Activated CD4-positive, alpha-beta T cell treated with anti-CD3 and anti-CD28 coated beads, Interleukin-2, amount 50 U/mL, for 1 hour (primary cell): ENCODE measurements at places on chromosomes 12 and 14.
A peak's percentile ranks its signal among the peaks of the same experiment; 100 is the strongest.

DNA sequence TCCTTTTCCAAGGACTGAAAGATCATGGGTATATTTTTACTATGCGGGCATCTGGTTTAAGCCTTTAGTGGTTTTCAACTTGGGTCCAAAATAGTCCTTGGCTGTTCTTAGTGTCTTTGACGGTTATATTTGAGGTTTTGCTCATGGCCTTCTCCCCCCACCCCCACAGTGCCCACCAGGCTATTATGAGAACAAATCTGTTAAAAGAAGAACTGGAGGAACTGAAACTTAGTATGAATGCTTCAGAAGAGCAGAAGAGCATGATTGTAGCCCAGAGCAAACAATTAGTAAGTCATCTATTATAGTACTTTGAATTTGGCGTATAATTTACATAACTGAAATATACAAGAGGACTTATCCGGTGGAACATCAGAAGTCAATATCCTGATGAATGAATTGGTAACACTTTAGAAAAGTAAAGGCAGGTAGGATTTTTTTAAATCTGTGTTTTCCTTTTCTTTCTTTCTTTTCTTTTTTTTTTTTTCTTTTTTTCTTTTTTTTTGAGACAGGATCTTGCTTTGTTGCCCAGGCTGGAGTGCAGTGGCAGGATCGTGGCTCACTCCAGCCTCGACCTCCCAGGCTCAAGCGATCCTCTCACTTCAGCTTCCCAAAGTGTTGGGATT, 71.8 kb upstream of the BCAT1 start:
- no peak for DNase-seq

GRCh38 chr14:81315341-81315740, 84.8 kb downstream of the STON2 start:
- no peak for DNase-seq

DNA sequence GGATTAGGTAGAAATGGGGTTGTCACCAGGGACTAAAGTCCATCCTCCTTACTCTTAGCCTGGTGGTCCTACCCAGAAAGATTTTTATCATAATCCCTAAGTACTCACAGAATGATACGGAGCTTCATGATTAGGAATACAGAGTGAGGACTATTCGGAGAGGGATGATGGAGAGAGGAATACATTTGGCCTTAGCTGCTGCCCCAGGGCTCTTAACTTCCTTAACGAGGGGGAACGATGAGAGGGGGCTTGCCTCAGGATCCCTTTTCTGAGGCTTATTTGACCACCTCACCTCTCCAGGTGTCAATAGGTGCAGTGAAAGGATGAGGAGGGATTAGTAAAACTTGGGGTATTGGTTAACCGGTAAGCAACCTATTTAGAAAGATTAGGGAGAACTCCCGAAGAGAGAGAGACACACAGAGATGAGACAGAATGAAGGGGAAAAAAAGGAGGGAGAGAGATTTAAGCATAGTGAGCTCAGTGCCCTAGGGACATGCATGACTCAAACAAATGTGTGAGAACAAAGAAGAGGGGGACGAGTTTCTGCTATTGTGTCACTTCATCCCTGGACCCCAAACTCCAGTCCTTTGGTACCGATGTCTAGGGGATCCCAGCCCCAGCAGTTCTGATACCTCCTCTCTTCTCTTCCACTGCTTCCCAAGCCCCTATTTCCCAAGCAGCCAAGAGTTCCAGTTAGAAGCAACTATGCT, 1.1 kb downstream of the NFE2 start:
- no peak for DNase-seq

- DNase-seq: no peak
These were observed 5.1 kb downstream of the KIF5A start for GRCh38 chr12:57554897-57555296.

DNA sequence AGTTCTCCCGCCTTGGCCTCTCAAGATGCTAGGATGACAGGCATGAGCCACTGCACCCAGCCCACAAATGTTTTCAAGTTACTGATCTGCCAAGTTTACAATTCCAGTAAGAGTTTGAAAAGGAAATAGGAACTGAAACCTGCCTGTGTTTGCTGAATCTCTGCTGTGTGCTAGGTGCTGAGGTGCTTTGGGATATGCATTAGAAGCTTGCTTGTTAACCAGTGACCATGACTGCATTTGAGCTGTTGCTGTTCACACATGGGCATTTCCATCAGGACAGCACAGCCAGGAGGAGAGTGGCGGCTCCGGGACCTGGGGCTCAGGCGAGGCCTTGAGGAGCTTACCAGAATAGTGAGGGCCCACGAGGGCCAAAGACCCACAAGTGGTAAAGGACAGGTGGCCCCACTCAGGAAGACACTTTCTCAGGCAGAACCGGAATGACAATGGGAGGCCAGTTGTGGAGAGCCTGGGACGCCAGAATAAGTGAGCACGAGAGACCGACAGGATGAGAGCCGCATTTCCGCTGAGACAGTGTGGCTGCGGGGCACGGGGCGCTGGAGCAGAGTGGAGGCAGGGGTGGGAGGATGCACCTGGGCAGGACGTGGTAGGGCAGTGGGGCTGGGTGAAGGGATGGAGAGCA, 54.5 kb upstream of the MMP17 start:
- DNase-seq: no peak

DNA sequence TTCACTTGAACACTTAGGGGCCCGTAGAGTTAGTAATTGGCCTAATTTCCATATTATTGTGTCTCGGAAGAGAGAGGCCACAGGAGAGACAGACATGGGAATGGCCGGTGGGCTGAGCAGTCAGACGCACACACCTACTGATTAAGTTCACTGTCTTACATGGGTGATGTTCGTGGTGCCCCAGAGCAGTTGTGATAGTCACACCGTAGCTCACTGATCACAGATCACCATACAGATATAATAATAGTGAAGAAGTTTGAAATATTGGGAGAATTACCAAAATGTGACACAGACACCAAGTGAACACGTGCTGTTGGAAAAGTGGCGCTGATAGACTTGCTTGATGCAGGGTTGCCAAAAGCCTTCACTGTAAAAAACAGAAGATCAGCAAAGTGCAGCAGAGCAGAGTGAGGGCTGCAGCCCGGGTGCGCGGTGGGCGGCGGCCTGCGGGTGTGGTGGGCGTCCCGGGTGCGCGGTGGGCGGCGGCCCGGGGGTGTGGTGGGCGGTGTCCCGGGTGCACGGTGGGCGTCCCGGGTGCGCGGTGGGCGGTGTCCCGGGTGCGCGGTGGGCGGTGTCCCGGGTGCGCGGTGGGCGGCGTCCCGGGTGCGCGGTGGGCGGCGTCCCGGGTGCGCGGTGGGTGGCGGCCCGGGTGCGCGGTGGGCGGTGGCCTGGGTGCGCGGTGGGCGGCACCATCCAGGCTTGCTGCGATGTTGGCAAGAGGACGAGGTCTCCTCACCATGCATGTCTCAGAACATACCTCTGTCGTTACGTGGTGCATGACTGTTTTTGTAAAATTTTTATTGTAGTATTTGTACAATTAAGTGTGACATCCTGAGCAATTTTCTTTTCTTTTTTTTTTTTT, 34.3 kb upstream of the TEX22 start:
- peak; percentile 45 for DNase-seq

- DNase-seq: no peak
These were observed 29.3 kb downstream of the PPM1A start for GRCh38 chr14:60278350-60278749.

- no peak for DNase-seq
These were observed 7.3 kb downstream of the MSI1 start for GRCh38 chr12:120361506-120362208.

DNA sequence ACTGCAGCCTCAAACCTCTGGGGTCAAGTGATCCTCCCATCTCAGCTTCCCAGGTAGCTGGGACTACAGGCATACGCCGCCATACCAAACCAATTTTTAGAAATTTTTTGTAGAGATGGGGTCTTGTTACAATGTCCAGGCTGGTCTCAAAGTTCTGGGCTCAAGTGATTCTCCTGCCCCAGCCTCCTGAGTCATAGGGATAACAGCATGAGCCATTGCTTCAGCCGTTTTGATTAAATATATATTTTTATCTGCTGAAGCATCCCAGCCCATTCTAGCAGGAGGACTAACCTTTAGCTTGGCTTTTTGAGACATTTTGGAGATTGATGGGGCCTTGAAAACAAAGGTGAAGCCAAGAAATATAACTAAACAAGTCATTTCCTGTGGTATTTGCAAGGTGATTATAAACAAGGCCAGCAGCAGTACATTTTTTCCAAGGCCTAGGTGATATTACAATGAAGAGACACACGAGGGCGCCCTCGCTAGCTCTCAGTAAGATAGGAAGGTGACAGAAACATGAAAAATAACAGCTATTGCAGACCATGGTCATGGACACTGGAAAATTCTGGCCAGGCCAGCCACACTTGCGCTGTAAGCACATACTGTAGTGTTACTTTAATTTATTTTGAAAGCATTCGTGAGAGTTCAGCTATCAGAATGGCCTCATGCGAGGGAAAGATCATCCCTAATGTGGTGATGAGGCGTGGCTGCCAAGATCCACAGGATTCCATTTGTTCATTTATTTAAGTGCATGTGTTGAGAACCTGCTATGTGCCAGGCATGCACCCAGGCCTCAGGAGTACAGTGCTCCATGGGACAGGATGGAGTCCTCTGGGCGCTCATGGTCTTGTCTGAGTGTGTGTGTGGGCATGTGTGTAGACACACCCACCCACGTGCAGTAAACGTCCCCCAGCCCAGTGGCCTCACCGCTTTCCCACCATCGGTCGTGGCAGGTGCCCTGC, 63.5 kb downstream of the DGLUCY start:
- peak; percentile 66 for DNase-seq

- DNase-seq: no peak
These were observed 3.1 kb upstream of the GPX2 start for GRCh38 chr14:64945431-64946178.

GRCh38 chr12:68400226-68400829, 68.2 kb upstream of the MDM1 start:
- DNase-seq: no peak

DNA sequence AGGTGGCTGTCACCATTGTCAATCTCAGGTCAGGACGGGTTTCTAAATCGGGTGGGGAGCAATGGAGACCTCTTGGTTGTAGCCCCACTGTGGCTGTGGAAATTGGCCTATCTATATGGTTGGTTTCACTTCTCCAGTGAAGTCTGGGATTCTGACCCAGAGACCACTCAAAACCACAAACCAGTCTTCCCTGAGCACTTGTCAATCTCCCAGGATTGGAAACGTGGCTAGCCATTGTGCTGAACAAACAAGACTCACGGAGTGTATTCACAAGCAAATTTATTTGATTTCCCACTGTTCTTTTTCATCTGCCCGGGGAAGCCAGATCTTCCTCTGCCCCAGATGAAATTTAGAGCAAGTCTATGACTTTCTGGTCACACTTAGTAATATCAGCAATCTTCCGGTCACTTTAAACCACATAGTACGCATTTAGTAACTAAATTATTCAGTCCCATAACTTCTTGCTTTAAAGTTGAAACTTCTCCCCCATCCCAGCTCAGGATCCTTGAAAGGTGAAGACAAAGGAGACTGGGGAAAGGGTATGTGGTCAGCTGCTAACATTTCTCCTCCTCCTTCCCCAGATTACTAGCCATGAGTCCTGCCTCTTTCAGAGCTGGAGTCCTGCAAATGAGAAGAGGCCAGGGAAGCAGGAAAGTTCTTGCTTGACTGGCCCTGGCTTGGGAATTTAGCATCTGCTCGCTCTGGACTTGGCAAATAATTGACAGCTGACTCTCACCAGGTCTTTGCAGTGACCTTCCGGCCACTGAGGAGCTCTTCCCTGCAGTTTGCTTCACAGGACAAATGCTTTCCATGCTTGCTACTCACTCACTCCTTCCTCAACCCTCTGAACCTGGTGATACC, 123.2 kb upstream of the MAX start:
- DNase-seq: no peak
